ENCODE measurements at places on chromosomes 2 and 18. TPM values are rescaled to one million over a fixed set of nuclear protein-coding genes. Genes with fewer than 3 reads are reported as not detected.

The PFN4 gene
- not detected for total RNA-seq

The C1QL2 gene
- total RNA-seq = 0.55 TPM

The KCNK3 gene
- total RNA-seq = 0.30 TPM

The PLEKHH2 gene
- total RNA-seq = 5.8 TPM

The CD207 gene
- total RNA-seq = not detected

The ABCG8 gene
- 0.25 TPM for total RNA-seq

The UGT1A1 gene
- not detected for total RNA-seq

The AMER3 gene
- total RNA-seq = 0.13 TPM

- no peaks in the 10 kb centered on the region for H3K36me3 ChIP-seq
- H3K27ac ChIP-seq = no peak overlapping the region
- H3K27me3 ChIP-seq = no peaks in the 10 kb centered on the region
- H3K4me1 ChIP-seq = peaks cover 4% of the 10 kb centered on the region
- no peak for DNase-seq
- no peak overlapping the region for H3K4me3 ChIP-seq
These were observed 101.1 kb downstream of the SLC4A10 start for GRCh38 chr2:161725297-161725696.

DNA sequence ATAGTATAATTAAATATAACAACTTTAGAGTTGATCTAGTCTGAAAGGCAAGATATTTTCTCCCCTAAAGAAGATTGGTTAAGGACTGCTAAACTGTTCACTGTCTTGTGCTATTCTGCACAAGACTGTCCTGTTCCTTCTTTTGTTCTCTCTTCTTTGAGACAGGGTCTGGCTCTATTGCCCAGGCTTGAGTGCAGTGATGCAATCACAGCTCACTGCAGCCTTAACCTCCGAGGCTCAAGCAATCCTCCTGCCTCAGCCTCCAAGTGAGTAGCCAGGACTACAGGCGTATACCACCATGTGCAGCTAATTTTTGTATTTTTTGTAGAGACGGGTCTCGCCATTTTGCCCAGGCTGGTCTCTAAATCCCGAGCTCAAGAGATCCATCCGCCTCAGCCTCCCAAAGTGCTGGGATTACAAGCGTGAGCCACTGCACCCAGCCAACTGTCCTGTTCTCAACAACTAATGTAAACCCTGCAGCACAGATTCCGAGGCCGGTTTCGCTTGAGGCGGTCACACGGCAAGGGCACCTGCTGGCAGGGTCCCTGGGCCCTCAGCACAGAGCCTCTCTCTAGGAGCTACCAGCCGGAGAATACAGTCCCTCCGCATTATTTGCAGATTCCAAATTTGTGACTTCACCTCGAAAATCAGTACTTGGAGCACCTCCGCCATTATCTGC lies 16.4 kb downstream of the PXDN start:
- DNase-seq = no peak
- H3K4me1 ChIP-seq = peaks cover 60% of the 10 kb centered on the region
- peaks cover 4% of the 10 kb centered on the region for H3K36me3 ChIP-seq
- no peak overlapping the region for H3K4me3 ChIP-seq
- no peaks in the 10 kb centered on the region for H3K27me3 ChIP-seq

GRCh38 chr2:54428108-54428831 lies 27.9 kb upstream of the SPTBN1 start:
- no peaks in the 10 kb centered on the region for H3K4me1 ChIP-seq
- H3K4me3 ChIP-seq = no peak overlapping the region
- DNase-seq = no peak
- no peaks in the 10 kb centered on the region for H3K27me3 ChIP-seq

DNA sequence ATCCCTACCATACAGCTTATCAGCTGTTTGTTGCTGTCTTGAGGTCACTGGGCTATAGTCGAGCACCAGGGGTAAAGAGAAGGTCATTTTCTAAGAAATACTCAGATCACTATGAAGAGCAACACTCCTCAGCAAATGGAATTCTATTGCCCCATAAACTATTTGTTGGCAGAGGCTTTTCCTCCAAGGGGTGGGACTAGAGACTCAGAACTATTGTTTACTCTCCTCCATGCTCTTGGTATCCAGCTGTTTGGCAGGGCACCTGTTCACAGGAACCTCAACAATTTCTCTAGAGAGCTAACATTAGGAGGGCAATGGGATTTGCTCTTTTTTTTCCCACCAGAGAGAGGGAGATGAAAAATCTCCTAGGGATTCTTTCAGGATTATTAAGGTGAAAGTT lies 249.1 kb upstream of the SPRED2 start:
- no peak for DNase-seq
- H3K27me3 ChIP-seq = no peaks in the 10 kb centered on the region
- H3K4me3 ChIP-seq = no peak overlapping the region
- H3K27ac ChIP-seq = no peak overlapping the region

- no peak overlapping the region for H3K27ac ChIP-seq
- H3K4me1 ChIP-seq = no peaks in the 10 kb centered on the region
- no peak for DNase-seq
- no peak overlapping the region for H3K4me3 ChIP-seq
- H3K36me3 ChIP-seq = no peaks in the 10 kb centered on the region
These were observed 31.5 kb upstream of the MFF start for GRCh38 chr2:227293531-227293930.

DNA sequence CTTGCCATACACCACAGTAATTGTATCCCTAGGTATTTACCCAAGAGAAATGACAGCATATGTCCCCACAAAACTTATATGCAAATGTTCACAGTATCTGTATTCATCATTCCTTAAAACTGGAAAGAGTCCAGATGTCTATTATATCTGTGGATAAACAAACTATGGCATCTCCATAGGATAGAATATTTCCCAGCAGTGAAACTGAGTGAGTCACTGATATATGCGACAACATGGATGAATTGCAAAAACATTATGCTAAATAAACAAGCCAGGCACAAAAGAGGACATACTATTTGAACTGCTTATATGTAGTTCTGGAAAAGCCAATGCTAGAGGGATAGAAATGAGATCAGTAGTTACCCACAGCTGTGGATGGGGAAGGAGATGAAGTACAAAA lies 359.4 kb upstream of the DSEL start:
- no peaks in the 10 kb centered on the region for H3K36me3 ChIP-seq
- H3K4me1 ChIP-seq = 0 out of 2 replicates have a peak, but pooled peaks cover 3% of the 10 kb centered on the region
- H3K27ac ChIP-seq = no peak overlapping the region
- H3K4me3 ChIP-seq = no peak overlapping the region
- no peak for DNase-seq

DNA sequence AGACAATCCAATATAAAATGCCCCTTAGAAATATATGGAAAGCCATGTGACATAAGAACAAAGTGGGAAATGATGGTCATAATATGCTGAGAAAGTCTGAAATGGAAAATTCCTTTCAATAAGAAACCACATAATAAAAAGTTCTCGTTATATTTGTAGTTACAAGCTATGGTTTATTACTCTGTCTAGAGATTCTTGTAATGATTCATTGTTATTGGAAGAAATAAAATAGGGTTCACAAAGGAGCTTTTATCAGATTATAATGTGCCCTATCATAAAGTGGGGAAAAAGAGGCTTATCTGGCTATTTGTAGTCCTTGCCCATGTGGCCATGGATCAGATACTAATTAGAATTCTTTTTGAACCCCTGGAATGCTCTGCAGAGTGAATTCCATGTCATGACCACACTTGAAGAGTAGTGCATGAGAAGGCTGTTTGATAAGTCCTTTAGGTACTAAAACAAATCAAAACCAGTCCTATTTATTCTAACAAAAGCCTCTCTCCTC lies 420.7 kb upstream of the NRP2 start:
- peaks cover 27% of the 10 kb centered on the region for H3K4me1 ChIP-seq
- no peaks in the 10 kb centered on the region for H3K36me3 ChIP-seq
- H3K27me3 ChIP-seq = no peaks in the 10 kb centered on the region

DNA sequence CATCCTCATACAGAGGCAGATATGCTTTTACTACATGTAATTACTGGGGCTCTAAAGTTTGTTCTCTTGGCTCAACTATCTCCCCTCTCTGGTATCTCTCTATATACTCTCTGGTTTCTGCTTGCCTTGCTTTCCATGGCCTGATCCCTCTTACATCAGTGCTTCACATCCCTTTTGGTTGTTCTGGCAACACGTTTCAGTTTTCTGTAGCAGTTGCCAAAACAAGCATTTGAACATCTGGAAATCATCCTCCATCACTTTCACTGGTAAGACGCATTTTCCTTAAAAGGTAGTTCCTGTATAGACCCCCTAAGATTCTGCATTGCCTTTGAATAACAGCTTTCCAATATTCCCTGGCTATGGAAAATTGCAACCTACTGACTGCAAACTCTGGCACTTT lies 25.9 kb downstream of the COL5A2 start:
- no peak overlapping the region for H3K4me3 ChIP-seq
- H3K36me3 ChIP-seq = no peaks in the 10 kb centered on the region
- no peak for DNase-seq
- H3K4me1 ChIP-seq = peaks cover 4% of the 10 kb centered on the region
- H3K27ac ChIP-seq = no peak overlapping the region

DNA sequence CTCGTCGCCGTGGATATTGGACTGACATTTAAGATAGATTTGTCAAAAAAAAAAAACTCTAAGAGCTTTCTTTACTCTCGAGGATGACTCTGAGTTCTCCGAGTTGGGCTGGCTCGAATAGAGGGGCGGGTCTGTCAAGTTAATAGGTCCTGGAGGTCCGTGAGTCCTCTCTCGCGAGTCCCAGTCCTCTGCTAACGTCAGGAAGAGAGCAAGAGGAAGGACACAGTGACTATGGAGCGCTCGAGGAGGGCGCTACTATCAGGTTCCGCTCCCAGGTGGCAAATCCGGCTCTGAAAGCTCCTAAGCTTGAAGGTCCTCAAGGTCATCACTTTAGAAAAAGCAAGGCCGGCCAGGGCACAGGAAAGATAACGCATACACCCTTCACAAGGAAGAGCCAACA lies 404 bp upstream of the AKAIN1 start:
- no peaks in the 10 kb centered on the region for H3K36me3 ChIP-seq
- peaks cover 86% of the 10 kb centered on the region for H3K27me3 ChIP-seq
- DNase-seq = no peak
- peak overlapping the region; percentile 80 for H3K4me3 ChIP-seq

GRCh38 chr2:148508878-148509287 lies 135.7 kb upstream of the EPC2 start:
- H3K27me3 ChIP-seq = no peaks in the 10 kb centered on the region
- H3K4me1 ChIP-seq = peaks cover 13% of the 10 kb centered on the region
- DNase-seq = no peak
- H3K27ac ChIP-seq = no peak overlapping the region
- H3K4me3 ChIP-seq = no peak overlapping the region

- peak overlapping the region; percentile 38 for H3K4me3 ChIP-seq
- peaks cover 45% of the 10 kb centered on the region for H3K27me3 ChIP-seq
- DNase-seq = no peak
- peak overlapping the region; percentile 43 for H3K27ac ChIP-seq
These were observed 42.5 kb upstream of the LCLAT1 start for GRCh38 chr2:30404319-30405259.

- peaks cover 4% of the 10 kb centered on the region for H3K4me1 ChIP-seq
- H3K4me3 ChIP-seq = no peak overlapping the region
- H3K27me3 ChIP-seq = no peaks in the 10 kb centered on the region
- H3K36me3 ChIP-seq = no peaks in the 10 kb centered on the region
These were observed 75.6 kb upstream of the TTN start for GRCh38 chr2:178882666-178883440.

DNA sequence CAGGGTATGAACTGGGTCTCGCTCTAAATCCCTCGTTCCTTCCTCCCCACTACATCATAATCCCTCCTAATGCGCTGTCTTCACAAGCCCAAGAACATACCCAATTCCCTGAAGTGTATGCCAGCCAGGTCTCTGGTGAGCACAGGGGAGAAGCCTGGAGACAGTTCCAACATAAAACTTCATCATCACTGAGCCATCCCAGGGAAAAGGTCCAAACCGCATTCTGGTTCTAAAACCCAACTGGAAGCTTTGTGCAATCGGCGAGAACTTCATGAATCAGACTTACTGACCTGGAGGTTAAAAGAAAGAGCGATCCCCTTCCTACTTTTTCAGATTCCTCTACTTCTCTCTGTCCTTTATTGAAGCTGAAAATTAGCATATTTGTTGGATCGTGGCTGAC lies 132.7 kb downstream of the ALPK2 start:
- no peak overlapping the region for H3K4me3 ChIP-seq
- DNase-seq = no peak
- no peaks in the 10 kb centered on the region for H3K36me3 ChIP-seq

DNA sequence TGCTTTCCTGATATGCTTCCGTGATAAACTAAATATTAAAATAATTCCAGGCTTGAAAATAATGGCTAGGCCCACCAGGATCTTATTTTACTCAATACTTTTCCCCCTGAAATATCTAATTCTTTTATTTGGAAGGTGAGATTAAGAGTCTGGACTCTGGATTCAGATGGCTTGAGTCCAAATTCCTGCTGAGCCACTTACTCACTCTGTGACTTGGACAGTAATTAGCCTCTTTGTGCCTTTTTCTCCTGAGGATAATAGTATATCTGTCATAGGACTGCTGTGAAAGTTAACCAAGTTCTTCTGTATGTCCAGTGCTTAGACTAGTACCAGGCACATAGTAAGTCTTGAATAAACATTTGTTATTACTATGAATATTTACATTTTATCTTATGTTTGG lies 127.3 kb upstream of the ERBB4 start:
- no peaks in the 10 kb centered on the region for H3K27me3 ChIP-seq
- H3K36me3 ChIP-seq = no peaks in the 10 kb centered on the region
- no peak for DNase-seq
- no peak overlapping the region for H3K27ac ChIP-seq
- H3K4me3 ChIP-seq = no peak overlapping the region

GRCh38 chr2:193518041-193518817 lies 1323.5 kb upstream of the TMEFF2 start:
- no peaks in the 10 kb centered on the region for H3K27me3 ChIP-seq
- H3K4me3 ChIP-seq = no peak overlapping the region
- no peak for DNase-seq
- peaks cover 20% of the 10 kb centered on the region for H3K4me1 ChIP-seq
- peaks cover 10% of the 10 kb centered on the region for H3K36me3 ChIP-seq
